ENCODE measurements at places on chromosomes 7 and 10.

GRCh38 chr7:3076700-3077099, 33.0 kb upstream of the CARD11 start:
- no peak for DNase-seq

- DNase-seq = no peak
These were observed 6.2 kb downstream of the GIGYF1 start for GRCh38 chr7:100687751-100688300.

DNA sequence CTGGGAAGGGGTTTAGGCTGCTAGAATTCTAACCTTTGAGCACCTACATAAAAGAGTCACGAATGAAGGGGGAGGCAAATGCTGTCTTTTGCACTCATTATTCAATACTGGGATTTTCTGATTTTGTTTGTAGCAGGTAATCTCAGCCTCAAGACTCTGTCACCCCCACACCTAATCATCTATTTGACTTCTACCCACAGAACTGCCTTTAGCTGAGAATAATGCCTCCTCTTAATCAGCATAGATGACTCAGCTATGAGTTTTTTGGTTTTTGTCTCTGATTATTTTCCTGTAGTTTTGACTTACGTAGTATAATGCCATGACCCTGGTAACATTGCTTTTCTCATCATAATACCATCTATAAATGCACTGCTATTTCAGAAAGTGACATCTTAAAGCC, 42.7 kb upstream of the CACNB2 start:
- DNase-seq = no peak

- DNase-seq = no peak
These were observed 14.0 kb downstream of the LRRC17 start for GRCh38 chr7:102926783-102927140.

DNA sequence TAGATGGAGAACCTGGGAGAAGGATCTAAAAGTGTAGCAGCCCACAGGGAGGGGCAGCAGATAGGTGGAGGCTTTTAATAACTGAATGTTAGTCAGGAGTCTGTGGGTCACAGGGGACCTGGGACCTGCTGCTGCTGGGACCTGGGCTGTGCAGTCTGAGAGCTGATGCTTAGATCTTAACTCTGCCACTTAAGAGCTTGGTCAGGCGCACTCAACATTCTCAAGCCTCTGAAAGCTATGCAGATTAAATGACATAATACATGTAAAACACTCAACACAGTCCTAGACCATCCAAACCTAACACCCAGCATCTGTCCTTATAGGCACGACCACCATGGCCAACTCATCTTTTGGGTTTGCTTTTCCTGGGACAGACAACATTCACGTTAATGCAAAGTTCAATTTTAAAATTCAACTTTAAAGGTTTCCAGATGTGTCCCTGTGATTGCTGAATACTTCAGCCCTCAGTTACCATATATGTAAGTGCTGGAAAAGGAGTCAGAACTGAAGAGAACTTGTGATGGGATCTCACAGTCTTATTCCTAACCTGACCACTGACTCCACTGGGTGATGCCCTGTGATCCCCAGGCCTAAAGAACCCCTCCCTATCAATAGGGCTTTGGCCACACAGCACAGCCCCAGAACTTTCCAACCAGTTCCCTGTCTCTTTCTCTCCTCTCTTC, 321.0 kb downstream of the PLXNA4 start:
- DNase-seq = no peak

DNA sequence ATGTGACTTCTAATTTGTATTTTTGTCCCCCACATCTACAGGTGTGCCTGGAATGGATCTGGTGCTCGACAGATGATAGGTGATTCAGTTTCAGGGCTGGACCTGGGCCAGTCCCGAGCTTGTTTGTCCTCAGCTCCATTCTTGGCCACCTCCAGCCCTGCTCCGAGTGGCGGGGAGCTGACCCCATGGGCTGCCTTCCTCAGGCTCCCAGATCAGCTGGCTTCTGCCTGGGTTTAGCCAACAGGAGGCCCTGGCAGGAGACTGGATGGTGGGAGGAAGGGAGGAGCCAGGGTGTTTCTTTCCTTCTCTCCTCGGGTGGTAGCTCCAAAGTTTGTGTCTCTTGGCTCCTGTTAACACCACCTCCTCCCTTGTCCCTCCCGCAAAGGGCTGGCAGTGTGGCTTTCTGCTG, 75.2 kb downstream of the CDH23 start:
- DNase-seq = no peak

DNA sequence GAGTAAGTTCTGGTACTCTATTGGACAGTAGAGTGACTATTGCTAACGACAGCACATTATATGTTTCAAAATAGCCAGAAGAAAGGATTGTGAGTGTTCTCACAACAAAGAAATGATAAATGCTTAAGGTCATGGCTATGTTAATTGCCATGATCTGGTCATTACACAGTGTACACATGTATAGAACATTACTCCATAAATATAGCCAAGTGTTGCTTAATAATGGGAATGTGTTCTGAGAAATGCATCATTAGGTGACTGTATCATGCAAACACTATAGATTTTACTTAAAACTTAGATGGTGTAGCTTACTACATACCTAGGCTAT, 19.6 kb downstream of the EPC1 start:
- DNase-seq = no peak
